Diencephalon (tissue), 1 donor: ENCODE measurements at places on chromosomes 16 and 17. TPM values are rescaled to one million over a fixed set of nuclear protein-coding genes. Genes with fewer than 3 reads are reported as not detected.

KRT36 gene
- total RNA-seq: not detected

DRC3 gene
- total RNA-seq: 5.1 TPM

ADAD2 gene
- 0.23 TPM for total RNA-seq

PGS1 gene
- total RNA-seq: 28.1 TPM

MYH13 gene
- total RNA-seq: not detected

BICDL2 gene
- total RNA-seq: not detected

EPN3 gene
- 0.23 TPM for total RNA-seq

CISD3 gene
- 3.0 TPM for total RNA-seq
